T-helper 2 cell treated with Interferon-gamma antibody and Interleukin-4, amounts not matched to agents 5 μg/mL and 100 μg/mL, for 36 hours (primary cell): ENCODE measurements at places on chromosomes 13 and 19.

DNA sequence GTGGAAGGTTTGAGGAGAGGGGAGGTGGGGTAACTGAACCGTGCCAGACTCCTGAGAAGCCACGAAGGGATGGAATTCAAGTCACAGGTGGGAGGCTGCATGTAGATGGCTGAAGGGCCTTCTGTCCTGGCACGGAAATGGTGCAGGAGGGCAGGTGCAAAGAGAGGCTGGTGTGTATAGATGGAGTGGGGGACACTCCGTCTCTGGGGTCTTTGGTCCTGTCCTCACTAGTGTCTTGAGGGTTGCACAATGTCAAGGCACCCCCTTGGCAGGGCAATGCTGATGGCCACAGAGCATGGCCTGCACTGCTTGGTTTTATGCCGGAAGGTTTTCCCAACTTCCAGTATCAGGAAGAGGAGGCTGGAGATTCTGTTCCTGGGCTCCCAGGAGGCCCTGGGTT lies 82.7 kb upstream of the SIAH3 start:
- DNase-seq: no peak

- no peak for DNase-seq
Measured at GRCh38 chr13:109707044-109707741, 79.2 kb downstream of the IRS2 start.

- no peak for DNase-seq
Measured at GRCh38 chr19:40442328-40443130, 1.6 kb downstream of the SERTAD3 start.

DNA sequence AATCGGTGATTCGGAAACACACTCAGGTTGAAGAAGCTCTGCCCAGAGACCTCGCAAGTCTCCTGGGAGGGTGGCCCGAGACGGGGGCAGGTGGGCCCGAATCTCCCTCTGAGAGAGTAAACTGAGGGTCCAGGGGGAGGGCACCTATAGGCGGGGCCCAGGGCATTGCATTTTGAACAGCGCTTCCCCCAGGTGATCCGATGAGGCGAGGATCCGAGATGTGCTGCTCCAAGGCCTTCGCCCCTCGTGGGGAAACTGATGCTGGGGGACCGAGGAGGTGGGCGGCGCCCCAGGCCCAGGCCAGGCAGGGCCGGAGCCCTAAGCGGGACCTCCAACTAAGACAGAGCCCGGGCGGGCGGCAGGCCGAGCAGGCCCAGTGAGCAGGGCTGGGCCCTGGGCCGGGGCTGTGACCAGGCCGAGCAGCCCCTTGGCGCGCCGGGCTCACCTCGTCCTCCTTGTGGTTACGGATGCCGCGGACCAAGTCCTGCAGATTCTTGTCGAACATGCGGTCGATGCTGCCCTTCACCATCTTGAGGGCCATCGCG lies 500 bp downstream of the AP3D1 start:
- DNase-seq: no peak

- DNase-seq: no peak
Measured at GRCh38 chr19:40742477-40742876, 7.8 kb downstream of the ACTMAP start.
